Nucleus accumbens (tissue), 56 donors: ENCODE measurements at places on chromosomes 16 and 17.

DNA sequence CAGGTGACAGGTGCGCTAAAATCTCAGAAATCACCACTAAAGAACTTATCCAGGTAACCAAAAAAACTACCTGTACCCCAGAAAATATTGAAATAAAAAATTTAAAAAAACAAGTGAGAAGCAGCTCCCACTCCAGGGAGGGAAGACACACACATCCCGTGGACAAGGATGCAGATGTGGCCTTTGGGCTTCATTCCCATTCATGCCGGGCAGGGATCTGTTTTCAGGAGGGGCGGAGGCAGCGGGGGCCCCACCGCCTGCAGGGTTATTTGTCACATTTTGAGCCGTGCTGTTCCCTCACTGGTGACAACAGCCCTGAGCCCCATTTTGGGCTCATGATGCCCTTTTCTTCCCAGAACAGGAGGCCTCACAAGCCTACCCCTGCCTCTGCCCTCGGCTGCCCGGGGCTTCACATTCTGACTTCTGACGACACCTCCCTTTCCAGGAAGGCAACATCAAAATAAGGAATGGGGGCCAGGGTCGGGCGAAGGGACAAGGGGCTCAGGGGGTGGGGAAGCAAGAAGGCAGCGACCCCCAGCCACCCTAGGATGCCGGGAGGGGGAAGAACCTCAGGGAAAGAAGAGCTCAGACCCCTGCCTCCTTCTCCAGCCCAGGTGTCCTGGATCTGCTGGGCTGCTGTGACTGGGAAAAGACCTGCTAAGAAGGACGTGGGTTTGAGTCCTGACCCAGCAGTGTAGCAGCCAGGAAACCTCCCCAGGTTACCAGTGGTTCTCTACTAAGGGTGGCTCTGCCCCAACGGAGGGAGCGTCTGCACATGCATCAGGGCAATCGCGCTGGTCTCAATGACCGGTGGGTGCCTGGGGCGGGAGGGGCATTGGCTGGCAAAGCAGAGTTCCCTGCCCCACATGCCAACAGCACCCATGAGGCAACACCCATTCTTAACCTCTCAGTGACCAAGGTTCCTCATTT is 2.3 kb upstream of the CD79B start:
- DNase-seq, result no peak

DNA sequence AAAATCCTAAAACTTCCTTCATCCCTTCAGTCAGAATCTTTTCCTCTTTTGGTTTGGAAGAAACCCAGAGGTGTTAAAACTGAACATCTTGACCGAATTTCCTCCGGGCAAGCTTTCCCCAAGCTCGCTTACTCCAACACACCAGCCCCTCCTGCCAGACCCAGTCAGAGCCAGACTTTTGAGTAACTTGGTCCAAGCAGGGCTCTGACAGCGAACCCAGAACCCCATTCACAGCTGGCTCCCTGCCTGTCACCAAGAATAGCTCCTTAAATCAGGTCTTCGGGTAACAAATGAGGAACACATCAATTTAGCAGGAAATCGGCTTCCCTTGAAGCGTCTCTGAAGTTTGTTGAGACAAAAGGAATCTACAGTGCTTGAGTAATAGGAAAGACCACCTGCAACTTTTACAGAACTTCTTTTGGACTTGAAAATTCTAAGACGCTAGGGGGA is 27.3 kb downstream of the GAS7 start:
- no peak for DNase-seq

GRCh38 chr17:31394544-31394943 is 3.1 kb downstream of the RAB11FIP4 start:
- peak; percentile 24 for DNase-seq

- no peak for DNase-seq
These were observed 264.4 kb upstream of the MON1B start for GRCh38 chr16:76926595-76926994.

- no peak for DNase-seq
These were observed 59.1 kb downstream of the OTOA start for GRCh38 chr16:21722771-21723455.

DNA sequence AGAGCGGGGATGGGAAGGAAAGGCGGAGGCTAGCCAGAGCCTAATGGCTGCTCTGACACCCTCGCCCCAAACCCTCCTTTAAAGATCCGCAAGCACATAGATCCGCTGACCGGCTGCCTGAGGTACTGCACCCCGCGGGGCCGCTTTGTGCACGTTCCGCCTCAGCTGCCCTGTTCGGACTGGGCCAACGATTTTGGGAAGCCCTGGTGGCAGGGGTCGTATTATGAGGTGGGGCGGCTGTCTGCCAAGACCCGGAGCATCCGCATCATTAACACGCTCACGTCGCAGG is 663 bp downstream of the CYB5D1 start:
- no peak for DNase-seq

DNA sequence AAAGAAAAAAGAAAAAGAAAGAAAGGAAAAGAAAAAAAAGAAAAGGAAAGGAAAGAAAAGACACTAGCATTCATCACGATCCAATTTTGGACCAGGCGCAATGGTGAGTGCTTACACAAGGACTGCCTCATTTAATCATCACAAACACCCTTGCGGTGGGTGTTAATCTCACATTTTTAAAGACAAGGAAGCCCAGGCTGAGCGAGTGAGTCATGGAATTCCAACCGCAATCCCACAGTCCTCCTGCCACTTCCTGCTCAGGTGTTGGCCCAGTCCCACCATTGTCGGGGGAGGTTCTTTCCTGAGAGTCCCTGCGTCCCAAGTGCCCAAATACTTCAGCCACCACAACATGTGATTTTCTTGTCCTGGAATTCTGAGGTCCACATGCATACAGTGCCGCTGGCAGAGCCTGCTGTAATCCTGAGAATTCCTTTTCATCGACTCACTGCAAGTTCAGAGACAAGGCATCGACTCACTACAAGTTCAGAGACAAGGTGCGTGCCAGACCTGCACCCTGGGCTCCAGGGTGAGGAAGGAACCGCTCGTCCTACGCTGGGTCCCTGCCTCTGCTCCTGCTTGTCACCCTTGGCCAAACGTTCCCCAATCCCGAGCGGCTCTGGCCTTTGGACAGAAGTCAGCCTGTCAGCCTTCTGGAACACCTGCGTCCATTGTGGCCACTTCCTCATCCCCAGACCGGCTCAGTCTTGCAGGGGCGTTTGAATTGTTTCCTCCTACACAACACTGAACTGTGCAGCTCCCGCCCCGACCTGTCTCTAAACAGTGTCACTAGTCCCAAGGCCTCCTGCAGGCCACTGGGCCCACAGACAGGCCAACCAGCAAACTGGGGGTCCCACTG is 5.8 kb downstream of the ZG16B start:
- no peak for DNase-seq

DNA sequence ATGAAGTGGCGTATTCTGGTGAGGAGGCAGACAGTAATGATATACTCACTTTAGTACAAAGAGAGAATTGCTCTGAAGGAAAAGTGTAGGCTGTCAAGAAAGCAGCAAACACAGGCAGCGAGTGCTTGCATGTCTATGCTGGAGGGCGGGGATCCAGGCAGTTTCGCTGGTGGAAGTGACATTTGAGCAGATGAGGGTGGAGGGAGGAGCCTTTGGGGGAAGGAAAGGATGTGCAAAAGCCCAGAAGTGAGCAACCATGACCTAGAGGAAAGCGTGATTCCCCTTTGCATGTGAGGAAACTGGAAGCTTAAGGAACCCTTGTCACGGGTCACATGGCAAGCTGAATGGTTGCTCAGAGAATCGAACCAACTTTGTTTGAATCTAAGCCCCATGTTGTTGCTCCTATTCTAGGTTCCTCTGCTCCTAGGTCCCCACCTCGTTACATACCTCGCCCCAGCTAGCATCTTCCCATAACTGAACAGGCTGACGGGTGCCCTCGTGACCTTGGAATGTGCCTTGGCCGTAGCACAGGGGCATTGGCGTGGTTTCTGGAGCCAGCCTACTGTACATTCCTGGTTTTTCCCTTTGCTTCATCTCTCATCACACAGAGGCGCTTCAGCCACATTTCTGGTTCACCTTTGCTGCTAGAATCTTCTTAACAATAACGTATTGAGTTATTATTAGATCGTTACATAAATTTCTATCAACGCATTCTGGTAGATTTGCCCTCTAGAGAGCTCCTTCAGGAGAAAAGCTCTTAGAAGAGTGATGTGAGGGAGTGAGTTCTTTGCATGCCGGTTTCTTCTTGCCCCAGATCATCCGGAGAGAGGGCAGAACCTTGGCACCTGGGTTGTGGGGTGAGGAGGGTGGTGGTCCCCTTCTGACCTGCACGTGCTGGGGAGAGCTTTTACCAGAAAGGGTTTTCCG is 191.8 kb downstream of the SNX29 start:
- peak; percentile 82 for DNase-seq

DNA sequence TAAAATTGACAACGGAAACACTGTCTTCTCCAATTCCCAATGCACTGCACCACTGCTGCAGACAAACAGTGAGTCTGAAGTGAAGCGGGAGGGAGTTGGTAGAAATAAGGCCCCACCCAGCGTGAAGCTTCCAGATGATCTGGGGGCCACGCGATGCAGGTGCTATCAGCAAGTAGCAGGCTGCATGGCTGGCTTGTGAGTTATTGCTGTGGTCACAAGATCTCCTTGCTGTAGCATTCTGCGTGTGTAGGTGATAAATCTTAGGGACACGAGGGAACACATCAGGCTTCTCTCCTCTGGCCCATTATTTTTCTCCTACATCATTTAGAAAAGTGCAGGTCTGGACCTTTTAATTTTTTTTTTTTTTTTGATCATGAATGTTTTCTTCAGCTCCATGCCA is 407.6 kb downstream of the TMEM114 start:
- DNase-seq, result no peak

- no peak for DNase-seq
These were observed 9.6 kb downstream of the CARHSP1 start for GRCh38 chr16:8858994-8859912.
